ENCODE measurements at places on chromosomes 12 and 14.

GRCh38 chr14:76193696-76194095 lies 42.0 kb downstream of the GPATCH2L start:
- no peak for DNase-seq

GRCh38 chr14:70981000-70981952 lies 74.0 kb downstream of the PCNX1 start:
- DNase-seq: no peak

- DNase-seq: no peak
Observed at GRCh38 chr14:24612196-24612595, 2.7 kb upstream of the GZMH start.

DNA sequence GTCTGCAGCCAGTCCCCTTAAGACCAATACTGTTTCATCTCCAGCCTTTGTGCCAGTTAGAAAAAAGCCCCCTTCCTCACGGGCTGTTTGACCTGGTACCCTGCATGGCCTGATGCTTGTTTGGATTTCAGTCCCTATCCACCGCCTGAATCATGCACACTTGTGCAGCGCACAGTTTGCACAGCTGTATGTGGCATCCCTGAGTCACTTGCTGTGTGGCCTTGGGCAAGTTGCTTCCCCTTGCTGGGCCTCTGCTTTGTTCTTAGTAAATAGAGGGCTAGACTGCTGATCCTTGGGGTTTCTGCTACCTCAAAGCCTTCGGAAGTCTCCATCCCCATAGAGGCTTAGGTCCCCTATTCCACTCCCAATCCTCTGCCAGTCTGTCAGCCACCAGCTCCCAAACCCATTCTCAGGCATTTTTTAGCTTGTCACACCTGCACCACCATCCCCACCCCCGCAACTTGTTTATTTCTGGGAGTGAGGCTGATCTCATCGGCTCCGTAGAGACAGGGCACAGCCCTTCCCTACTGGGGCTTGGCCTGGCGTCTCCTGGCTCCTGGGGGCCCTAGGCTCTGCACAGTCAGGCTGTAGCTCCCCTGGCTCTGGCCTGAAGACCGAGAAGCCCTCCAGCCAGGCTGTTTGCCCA lies 8.8 kb downstream of the KRT80 start:
- DNase-seq: no peak

DNA sequence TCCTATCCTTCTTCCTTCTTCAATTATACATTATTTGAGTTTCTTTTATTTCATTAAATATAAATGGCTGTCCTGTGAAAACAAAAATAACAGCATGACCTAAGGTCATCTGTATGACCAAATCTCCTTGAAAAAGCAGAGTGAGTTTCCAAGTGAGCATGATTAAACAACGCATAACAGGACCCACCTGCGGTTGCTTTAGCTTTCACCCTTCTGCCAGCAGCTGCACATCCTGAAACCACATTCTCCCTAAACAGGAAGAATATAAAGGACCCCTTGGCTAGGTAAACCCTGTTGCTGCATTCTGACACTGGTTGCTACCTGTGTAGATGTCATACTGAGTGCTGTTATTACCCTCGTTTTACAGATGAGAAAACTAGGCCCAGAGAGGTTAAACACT lies 42.8 kb upstream of the CPM start:
- DNase-seq: no peak

- no peak for DNase-seq
Observed at GRCh38 chr12:1837541-1838204, 17.3 kb downstream of the LRTM2 start.

GRCh38 chr14:100384819-100385813 lies 62.0 kb downstream of the SLC25A47 start:
- DNase-seq: no peak

- no peak for DNase-seq
Observed at GRCh38 chr14:49919825-49920659, 27.2 kb downstream of the ARF6 start.

GRCh38 chr12:15701631-15702156 lies 87.5 kb downstream of the EPS8 start:
- no peak for DNase-seq

DNA sequence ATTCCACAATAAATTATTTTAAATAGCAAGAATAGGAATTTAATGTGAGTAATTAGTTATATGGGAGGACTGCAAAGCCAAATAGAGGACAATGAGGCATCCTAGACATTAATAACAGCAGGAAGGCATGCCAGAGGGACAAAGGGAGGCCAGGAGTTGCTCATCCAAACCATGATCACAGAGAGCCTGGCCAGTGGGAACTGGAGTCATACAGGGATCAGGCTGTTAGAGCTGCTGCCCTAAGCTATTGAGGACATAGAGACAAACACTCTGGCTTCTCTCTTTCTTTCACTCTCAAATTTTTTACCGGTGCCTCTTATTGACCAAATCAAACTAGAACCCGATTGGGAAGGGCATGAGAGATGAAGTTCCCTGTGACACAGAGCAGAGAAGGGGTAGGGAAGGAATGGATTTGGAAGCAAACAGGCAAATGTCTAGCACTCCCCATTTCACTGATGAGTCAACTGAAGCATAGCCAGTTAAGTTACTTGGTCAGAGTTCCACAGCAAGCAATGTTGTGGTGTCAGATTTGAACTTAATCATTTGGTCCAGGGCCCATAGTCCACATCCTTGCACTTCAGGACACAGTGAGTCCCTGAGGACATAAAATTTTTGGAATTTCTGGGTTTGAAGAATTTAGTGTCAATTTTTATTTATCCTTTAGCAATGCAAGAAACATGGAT lies 17.9 kb upstream of the CFAP54 start:
- no peak for DNase-seq

- DNase-seq: no peak
Observed at GRCh38 chr14:72902801-72903530, 9.1 kb upstream of the DPF3 start.
